Fibroblast of skin of back (primary cell): ENCODE measurements at places on chromosomes 4 and X.

GRCh38 chrX:40871385-40872082, 136.2 kb upstream of the MED14 start:
- DNase-seq, result peak; percentile 15

DNA sequence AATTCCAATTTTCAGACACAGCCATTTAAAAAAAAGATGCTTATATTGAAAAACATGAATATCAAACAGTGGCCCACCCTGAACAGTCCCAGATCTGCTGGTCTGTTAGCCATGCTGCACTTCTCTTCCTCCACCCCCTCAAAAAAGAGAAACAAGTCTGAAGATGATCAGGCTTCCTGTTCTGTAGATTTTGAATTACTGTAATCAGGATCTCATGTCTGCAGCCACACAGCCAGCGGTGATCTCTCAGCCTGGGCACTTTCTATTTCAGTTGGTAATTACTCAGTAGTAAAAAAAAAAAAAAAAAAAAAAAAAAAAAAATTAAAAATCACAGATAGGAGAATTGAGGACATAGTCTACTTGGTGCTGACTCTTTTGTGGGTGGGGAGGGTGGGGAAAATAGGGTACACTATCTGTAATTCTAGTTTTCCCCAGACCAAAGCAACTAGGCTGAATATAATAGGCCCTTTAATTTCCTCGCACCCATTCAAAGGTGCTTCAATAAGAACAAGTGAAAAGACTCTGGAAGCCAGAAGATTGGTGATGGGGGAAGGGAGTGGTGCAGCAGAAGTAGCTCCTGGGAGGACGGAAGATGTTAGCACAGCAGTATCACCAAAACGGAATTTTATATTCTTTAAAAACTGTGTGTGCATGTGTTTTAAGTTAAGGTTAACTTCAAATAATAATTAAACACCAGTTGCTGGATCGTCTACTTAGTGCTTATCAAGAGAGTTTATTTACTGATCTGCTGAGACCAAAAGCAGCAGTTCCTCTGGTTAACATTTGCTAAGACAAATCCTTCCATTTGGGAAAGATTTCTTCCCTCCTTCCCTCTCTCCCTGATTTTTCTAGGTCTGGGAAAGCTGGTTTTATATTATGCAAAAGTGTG, 47.0 kb downstream of the SPRY1 start:
- DNase-seq, result no peak

- no peak for DNase-seq
These were observed 1.8 kb downstream of the TTC29 start for GRCh38 chr4:146943691-146944375.

DNA sequence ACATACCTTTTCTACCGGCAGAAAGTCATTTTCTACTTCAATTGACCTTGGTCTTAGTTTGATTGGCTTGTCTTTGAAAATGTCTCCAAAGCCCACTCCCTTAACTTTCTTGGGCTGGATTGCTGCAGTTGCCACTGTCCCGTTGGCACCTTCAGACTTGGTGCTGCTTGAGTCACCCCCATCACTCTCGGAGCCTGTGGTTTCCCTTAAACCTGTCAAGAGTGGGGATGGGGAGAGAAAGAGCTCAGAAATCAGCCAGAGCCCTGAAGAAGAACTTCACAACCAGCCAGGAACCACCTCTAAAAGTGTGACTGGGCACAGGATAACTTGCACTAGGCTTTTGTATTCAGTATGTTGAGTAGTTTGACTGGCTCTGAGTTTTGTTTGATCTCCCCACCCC, 168.5 kb upstream of the MAP3K15 start:
- DNase-seq, result no peak

- peak; percentile 55 for DNase-seq
These were observed 380.5 kb upstream of the IGFBP7 start for GRCh38 chr4:57490520-57491255.

DNA sequence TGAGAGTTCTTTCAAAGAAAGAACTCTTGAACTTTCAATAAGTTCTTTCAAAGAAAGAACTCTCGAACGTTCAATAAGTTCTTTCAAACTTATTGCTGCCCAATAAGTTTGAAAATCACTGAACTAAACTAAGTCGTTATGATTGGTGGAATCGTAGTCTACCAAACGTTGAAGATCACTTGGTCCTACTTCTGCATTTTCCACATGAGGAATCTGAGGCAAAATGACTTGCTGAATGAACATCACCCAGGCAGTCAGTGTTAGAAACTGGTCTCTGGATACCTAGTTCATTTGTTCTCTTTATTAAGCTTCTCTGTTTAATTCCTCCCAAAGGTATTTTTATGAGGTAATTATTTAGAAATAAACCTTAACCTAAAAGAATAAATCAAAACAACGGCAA, 7.1 kb upstream of the CNOT6L start:
- DNase-seq, result no peak

DNA sequence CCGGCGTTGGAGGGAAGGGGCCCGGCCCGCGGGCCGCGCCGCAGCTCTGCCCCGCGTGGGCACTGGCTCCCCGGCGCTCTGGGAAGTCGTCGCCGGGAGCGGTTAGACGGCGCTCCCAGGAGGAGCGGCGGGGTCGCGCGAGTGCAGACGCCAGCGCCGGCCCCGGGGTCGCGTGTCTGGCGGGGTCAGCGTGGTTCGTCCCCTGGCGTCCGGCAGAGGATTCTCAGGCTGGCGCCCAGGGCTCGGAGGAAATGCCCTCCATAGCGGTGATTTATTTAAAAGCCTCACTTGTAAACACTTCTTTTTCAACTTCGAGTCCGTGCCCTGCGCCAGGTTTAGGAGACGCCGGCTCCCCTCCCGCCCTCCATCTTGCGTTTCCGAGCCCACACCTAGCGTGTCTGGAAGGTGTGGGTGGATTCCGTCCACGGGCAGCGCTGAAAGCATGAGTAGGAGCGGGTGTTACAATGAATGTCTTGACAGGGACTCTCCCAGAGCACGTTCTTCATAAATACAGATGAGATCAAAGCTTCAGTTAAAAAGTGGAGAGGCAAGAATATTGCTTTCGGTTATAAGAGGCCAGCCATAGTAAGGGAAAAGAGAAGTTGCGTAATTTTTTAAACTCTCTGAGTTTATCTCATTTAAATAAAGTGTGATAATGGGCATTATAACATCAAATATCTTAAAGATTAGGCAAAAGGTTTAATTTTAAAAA, 692 bp downstream of the FAM241A start:
- peak; percentile 26 for DNase-seq

GRCh38 chrX:10016519-10017132, 49.5 kb downstream of the CLDN34 start:
- DNase-seq, result peak; percentile 5

GRCh38 chr4:170124406-170124805, 34.6 kb upstream of the AADAT start:
- no peak for DNase-seq

DNA sequence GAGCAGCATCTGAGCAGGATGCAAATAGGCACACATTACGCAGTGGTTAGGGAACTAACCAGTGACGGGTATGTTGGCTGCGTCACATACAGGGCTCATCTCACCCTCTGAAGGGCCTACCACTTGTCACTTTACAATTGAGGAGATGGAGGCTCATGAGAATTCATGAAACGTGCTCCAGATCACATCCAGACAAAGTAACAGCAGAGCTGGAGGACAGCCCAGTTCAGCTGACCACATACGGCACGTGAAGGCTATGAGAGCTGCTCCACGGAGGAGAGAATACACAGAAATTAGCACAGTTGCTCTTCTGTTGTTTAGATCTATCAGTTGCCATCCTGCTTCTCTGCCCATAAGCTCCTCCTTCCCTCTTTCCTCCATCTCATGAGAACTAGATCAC, 78.4 kb downstream of the FAM9B start:
- no peak for DNase-seq

DNA sequence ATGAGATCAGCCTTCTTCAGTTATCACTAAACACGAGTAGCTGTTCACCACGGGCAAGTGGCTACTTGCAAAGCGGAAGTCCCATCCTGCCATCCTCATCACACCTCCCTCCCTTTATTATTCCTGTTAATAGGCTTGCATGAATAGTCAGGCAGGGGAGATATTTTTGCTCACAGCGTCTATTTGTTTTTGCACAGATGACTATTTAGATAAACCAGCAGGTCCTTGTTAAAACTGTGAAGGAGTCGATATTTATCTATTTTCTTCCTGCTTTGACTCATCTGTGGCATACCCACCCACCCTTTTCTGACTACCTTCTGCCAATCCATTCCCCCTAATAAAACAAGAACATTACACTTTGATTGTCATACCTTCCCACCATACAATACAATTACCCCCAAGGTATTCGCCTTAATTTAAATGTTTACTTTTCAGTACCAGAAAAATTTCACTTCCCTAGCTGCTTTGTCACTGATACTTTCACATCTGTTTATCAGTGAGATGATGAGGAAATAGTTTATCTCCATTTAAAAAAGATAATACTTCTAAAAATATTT, 96.6 kb upstream of the BANK1 start:
- no peak for DNase-seq

- peak; percentile 5 for DNase-seq
These were observed 86.0 kb downstream of the PCYT1B start for GRCh38 chrX:24561121-24561520.

DNA sequence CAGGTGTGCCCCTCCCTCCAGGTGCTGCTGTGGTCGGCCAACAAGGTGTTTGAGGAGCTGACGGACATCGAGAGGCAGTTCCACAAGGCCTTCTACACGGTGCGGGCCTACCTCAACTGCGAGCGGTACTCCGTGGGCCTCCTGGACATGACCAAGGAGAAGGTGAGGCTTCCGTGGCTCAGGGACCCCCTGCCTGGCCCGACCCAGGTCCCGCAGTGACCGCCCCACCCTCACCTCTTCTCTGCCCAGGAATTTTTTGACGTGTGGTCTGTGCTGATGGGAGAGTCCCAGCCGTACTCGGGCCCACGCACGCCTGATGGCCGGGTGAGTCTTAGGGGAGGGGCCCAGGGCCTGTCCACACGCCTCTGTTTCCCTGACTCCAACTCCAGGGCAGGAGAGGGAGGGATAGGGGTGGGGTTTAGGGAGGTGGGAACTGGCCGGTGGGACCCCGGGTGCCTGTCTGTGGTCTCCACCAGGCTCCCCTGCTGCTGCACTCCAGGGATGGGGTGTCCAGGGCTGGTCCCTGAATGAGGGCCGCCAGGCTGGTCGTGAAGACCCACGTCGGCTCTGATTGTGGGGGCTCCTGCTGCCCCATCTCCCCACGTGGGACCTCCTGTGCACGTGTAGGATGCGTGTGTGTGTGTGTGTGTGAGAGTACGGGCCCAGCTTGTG, 20.1 kb downstream of the ATP5ME start:
- no peak for DNase-seq

- peak; percentile 26 for DNase-seq
These were observed 174.0 kb upstream of the MXRA5 start for GRCh38 chrX:3520458-3520857.

GRCh38 chr4:72919937-72920336, 149.6 kb downstream of the COX18 start:
- DNase-seq, result no peak

GRCh38 chr4:120001850-120002249, 64.8 kb downstream of the MAD2L1 start:
- no peak for DNase-seq

- DNase-seq, result peak; percentile 76
These were observed 132.1 kb upstream of the SLC4A4 start for GRCh38 chr4:71206763-71207162.

DNA sequence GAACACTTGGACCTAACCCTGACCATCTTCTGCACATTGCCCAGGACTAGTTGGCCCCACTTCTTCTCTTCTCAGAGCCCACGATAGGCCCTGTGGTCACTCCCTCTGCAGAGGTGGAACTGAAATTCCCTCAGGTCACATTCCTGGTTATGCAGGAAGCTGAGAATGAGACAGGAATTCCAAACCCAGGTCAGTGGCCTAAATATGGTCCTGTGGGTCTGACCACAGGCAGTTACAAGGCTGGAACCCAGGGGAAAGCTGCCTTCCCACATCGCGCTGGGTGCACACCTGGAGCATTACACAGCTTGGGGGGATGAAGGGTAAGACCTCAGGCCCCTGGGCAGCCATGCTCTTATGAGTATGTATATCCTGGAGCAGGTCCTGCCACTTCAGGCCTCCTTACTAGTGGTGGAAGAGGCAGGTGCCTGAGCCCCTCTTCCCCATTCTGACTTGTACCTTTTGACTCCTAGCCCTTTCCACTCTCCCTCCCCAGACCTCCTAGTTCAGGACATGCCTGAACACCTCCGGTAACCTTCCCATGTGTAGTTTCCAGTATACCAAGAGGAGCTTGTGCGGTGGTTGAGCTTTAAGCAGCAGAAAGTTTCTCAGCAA, 173.5 kb downstream of the ASMT start:
- no peak for DNase-seq

DNA sequence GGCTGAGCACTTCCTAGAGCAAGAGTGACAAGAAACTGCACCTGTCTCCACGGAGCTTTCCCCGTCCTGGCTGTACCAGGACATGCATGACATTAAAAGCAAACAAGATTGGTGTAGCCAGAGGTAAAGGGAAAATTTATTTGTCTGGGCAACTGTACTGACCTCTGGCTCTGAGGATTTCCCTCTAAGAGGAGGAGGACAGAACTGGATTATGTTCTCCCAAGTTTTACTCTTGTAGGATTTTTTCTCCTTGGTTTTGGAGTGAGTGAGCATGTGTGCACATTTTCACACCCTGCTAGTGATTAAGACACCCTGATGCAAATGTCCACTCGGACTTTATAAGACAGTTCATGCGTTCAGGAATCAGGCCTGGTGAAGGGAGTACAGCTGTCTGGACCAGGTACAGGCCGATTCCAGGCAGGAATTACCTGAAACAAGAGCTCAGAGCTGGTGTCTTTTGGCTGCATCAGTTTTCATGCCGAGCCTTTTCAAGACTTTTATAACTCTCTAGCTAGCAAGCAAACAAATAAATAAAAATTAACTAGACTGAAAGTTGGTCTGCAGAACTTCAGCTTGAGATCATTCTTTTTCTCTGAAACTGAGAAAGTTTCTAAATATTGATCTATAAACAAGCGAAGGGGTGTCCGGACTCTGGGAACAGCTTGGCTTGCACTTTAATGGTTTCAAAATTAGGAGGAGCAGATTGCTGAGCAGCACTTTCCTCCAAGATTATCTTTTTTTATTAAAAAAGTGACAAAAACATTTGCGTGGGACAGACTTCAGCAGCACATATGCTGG, 51.3 kb upstream of the SPRY1 start:
- DNase-seq, result no peak

- peak; percentile 60 for DNase-seq
These were observed 79.8 kb downstream of the NYX start for GRCh38 chrX:41526925-41527324.

- peak; percentile 89 for DNase-seq
These were observed 132.6 kb downstream of the IL15 start for GRCh38 chr4:141768954-141769353.

GRCh38 chr4:42293967-42294813, 103.1 kb upstream of the SHISA3 start:
- no peak for DNase-seq

- DNase-seq, result peak; percentile 45
These were observed at the start of gene LPAR4 for GRCh38 chrX:78747489-78747888. TSS of gene LPAR4 (plus strand) at chrX:78747720. CDS start at chrX:78754870, 7,150 bp downstream.

- no peak for DNase-seq
These were observed 163.4 kb downstream of the PTTG2 start for GRCh38 chr4:38123555-38123954.
